ENCODE measurements at places on chromosomes 11 and 22.

DNA sequence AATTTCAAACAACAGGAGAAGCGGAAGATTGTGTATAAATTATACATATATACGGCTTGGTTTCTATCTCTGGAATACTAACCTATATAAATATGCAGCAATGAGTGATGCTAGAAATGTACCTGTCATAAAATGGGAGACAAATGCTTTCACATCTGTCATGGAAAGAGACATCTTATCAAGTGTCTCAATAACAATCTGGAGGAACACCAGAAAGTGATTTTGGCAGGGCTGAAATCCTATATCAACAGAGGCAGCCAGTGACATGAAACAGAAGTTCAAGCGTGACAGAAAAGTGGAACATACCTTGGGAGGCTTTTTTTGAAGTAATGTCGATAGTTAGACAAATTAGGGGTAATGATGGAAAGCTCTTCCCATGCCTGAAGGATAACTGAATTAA lies 834.6 kb downstream of the JRKL start:
- no peak for DNase-seq

GRCh38 chr11:102630598-102631448 lies 5.7 kb upstream of the MMP20 start:
- no peak for DNase-seq

GRCh38 chr22:22948651-22949571 lies 61.3 kb downstream of the IGLL5 start:
- DNase-seq: no peak

GRCh38 chr11:119149018-119149785 lies at the start of gene ABCG4:
ABCG4 (plus strand) TSS chr11:119149052; CDS start chr11:119149966, 914 bp downstream.
- DNase-seq: peak; percentile 8

DNA sequence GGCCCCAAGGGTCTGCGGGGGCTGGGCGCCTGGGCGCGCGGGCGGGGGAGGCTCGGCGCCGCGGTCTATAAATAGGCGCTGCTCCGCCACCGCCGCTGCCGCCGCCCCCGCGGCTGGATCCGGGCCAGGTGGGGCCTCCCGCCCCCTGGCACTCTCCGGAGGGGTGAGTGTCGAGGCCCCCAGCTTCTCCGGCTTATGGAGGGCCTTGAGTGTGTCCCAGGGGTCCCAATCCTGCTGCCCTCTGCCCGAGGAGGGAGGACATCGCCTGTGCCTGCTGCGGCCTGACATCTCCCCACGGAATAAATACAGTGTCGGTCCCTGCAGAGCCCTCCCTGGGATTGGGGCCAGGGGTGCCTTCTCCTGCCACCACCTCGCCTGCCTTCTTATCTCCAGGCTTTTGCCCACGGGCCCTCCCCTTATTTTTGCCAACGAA lies 4.3 kb upstream of the GP1BB start:
- DNase-seq: peak; percentile 49
